ENCODE measurements at places on chromosomes 12 and 14.

DNA sequence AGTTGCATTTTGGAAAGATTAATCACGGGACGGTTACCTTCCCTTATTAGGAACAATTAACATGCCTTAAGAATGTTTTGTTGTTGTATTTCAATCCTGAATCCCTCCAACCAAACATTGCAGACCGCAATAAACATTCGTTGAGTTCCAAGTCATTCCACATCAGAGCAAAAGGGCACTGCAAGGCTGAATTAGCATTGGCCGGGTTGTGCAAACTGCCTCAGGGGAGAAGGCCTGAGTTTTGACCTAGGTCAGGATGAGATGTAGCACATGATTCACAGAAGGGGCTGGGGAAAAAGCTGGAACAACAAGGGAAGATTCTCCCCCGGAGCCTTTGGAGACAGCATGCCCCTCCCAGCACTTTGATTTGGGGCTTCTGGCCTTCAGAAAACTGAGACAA lies 82.1 kb upstream of the BDKRB2 start:
- no peak for DNase-seq

- no peak for DNase-seq
Observed at GRCh38 chr12:19496219-19496878, 57.1 kb downstream of the AEBP2 start.

GRCh38 chr14:72810201-72810600 lies 83.7 kb downstream of the DPF3 start:
- no peak for DNase-seq

GRCh38 chr12:15931590-15932053 lies 20.5 kb downstream of the DERA start:
- no peak for DNase-seq

DNA sequence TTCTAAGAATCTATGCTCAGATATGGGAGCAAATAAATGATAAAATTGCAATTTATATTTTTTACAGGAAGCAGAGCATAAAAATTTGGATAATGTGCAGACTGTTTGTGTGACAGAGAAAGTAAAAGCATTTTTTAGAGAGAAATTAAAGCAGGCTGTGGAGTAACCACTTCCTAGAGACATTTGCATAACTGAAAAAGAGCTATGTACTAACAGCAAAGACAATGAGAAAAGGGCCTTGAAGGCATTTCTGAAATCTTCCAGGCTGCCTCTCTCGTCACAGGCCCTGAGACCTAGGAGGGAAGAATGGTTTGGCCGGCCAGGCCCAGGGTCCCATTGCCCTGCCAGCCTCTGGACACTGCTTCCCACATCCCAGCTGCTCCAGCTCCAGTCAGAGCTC lies 247.2 kb downstream of the ALX1 start:
- no peak for DNase-seq

DNA sequence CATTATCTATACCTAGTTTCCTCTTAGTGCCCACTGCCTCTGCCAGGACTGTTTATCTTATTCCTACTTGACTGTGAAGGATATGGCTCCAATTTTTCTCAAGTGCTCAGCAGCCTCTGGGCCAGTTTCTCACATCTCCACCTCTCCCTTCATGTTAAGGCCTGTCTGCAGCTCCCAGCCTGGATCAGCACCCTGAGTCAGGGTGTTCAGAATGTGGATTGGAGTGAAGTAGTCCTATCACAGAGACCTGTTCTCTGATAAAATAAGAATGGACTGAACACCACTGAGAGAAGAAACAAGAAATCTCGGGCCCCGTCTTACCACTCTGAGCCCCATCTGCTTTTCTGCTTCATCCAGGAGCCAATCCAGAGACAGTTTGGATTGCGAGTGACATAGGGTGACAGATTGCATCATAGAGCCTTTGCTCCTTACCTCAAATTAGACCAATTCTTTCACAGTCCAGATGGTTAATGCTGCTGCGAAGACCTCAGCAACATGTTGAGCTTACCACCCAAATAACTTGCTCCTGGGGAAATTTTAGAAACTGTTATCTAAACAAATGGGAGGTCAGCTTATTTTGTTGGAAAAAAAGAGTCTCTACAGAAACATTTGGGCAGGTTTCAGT lies 473.1 kb downstream of the PDZRN4 start:
- DNase-seq = no peak

DNA sequence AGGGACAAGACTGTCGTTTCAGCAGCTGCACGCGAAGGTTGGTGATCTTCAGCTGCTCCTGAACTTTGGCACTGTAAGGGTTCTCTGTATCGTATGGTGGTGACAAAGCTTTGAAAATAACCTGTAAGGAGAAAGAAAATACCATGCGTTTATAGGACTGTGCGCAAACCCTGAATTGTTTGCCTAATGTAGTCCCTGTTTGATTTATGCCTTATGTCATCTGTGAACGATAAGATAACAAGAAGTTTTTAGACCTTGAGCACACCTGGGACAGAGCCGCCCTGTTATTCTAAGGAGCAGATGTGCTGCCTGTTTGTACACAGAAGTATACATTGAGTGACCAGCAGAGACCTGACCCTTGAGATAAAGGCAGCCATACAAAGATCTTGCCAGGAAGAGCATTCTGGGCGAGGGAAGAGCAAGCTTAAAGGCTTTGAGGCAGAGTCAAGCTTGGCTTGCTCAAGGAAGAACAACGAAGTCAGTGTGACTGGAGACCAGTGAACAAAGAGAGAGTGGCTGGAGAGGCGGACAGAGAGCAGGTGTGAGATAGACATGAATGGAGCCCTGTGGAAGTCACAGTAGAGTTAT lies 52.4 kb downstream of the NTN4 start:
- DNase-seq = no peak

- DNase-seq = no peak
Observed at GRCh38 chr14:22010545-22011252, 337.1 kb upstream of the OR4E1 start.

GRCh38 chr14:22427771-22428231 lies 161.2 kb downstream of the DAD1 start:
- no peak for DNase-seq

DNA sequence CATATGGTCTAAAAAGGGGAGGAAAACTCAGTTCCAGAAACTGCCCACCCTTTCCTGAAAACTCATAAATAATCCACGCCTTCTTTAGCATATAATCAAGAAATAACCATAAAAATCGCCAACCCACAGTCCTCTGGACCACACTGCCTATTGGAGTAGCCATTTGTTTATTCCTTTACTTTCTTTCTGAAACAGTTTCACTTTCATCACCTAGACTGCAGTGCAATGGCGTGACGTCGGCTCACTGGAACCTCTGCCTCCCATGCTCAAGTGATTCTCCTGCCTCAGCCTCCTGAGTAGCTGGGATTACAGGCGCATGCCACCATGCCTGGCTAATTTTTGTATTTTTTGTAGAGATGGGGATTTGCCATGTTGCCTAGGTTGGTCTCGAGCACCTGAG lies 44.2 kb downstream of the CLMN start:
- no peak for DNase-seq

DNA sequence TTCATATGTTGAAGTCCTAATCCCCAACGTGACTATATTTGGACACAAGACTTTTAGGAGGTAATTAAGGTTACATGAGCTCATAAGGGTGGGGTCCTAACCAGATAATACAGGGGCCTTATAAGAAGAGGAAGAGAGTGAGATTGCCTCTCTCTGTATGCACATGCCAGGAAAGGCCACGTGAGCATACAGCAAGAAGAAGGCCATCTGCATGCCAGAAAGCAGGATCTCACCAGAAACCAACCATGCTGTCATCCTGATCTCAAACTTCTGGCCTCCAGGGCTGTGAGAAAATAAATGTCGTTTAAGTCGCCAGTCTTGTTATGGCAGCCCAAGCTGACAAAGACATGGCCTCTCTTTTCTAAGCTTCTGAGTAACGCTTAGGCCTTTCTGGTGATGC lies 69.0 kb upstream of the GPHB5 start:
- DNase-seq = no peak

GRCh38 chr14:68104518-68104917 lies 284.9 kb downstream of the RAD51B start:
- no peak for DNase-seq

DNA sequence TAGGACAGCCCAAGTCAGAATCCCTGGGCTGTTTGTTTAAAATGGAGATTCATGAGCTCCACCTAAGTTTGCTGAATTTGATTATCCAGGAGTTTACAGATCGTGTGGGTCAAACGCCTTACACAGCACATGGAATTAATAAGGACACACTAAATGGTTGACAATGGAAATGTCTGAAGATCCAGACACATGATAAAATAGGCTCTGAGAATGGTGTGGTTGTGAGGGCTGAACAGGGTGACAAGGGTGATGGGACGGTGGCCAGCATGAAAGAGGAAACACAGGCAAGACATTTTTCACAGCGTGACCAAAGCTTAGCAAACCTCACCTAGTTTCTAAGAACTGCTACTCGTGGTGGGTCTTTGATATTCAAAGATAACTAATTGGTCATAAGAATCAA lies 12.5 kb downstream of the VWF start:
- DNase-seq = no peak

DNA sequence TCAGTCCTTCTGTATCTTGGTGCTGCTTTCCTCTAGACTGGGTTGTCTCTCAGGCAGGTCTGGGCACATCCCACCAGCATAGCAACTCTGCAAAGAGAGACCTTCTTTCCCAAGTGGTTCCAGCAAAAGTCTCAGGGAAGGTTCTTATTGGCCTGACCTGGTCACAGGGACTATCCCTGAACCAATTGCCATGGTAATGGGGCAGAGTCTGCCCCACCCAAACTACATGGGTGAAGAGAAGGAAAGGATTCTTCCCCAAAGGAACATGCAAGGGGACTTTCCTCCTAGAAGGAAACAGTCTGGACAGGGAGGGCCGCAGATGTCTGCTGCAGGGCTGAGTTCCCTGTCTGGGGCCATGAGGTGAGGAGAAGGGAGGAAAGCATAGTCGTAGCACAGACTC lies 122.2 kb upstream of the NCOR2 start:
- no peak for DNase-seq

DNA sequence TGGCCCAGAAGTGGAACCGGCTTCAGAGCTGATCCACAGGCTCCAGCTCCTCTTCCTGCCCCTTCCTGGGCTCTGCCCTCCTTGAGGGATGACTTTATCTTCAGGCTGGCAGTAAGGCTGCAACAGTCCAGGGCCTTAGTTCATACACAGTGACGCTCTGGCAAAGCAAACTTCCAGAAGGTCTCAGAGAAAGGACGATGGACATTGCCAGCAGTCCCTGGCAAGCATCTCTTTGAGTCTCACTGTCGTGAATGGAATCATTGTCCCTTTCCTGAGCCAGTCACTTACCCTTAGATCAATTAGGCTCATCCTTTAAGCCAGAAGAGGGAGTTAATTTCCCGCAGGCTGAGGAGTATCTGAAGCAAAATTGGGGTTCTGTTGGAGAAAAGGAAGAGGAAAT lies 8.6 kb downstream of the AK7 start:
- DNase-seq = no peak

DNA sequence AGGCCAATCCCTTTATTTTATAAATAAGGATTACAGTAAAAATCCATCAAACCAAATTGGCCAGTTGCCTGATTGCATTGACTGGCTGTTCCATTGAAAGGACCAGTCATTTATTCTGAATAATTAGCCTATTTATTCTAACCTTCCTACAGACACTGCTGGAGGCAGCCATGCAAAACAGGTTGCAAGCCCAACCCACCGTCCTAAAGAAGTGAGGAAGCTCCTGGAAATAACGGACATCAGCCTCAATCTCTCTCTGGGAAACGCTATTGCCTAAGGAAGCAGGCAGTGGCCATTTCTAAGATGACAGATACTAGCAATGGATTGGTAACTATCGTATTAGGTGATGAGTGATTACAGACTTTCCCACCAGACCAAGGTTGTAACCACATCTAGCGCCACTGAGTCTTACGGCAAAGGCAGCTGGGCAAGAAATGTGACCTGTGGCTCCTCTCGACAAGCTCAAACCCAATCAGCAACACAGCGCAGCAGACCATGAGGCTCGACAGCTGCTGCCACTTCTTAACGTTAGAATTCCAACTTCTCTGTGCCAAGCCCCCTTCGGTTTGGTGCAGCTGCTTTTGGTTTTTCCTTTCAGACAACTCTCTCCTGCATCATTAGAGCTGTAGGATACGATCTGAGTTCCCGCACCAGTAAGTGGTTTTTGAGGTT lies 134.2 kb downstream of the KCNK10 start:
- DNase-seq = no peak

DNA sequence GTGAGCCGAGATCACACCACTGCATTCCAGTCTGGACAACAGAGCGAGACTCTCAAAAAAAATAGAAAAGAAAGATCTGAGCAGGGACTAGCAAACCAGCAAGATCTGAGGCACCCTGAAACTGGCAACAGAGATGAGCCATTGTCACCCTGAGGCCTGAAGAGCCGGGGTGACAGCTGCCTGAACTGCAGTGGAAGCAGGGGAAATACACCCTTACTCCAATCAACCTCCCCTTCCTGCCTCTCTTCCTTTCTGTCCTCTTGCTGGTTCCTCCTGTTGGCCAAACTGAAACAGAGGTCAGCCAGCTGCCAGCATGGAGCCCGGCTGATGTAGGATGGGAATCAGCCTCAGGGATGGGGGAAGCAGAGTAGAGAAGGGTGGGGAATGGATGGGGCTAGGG lies 192.0 kb downstream of the CHST11 start:
- DNase-seq = no peak

GRCh38 chr14:38350102-38350501 lies 94.2 kb upstream of the CLEC14A start:
- DNase-seq = no peak

GRCh38 chr12:12505544-12506495 lies 56.8 kb downstream of the DUSP16 start:
- DNase-seq = no peak

DNA sequence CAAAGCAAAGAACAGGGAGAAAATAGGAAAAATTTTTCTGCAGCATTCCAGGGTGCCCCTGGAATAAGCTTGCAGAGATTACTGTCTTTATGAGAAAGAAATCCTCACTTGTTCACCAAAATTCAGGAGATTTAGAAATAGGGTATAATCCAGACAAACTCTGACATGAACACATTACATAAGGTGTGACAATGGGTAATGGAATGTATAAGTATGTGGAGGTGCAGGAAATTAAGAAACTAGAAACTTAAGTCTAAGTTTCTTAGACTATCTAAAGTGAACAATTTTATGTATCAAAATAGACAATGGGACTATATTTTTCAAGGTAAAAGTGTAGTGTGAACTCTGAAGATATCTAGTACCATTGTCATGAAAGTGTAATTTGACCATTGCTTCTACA lies 140.0 kb upstream of the KITLG start:
- DNase-seq = no peak

DNA sequence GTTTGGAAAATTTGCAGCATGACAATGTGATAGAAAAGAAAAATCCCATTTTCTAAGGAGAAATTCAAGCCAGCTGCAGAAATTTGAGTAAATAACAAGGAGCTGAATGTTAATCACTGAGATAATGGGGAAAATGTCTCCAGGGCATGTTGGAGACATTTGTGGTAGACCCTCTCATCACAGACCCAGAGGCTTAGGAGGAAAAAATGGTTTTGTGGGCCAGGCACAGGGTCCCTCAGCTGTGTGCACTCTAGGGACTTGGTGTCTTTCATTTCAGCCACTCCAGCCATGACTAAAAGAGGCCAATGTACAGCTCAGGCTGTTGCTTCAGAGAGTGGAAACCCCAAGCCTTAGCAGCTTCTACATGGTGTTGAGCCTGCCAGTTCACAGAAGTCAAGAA lies 111.4 kb upstream of the SYT10 start:
- no peak for DNase-seq

Measured in hematopoietic multipotent progenitor cell treated with erythropoietin and hydrocortisone succinate and interleukin-3 and kit ligand, for 15 days (in vitro differentiated cells).